ENCODE measurements at places on chromosomes 3 and 15. TPM values are rescaled to one million over a fixed set of nuclear protein-coding genes. Genes with fewer than 3 reads are reported as not detected.

The IL17RE gene
- 12.8 TPM for total RNA-seq

The COL8A1 gene
- total RNA-seq: 211 TPM

The MB21D2 gene
- total RNA-seq: 16.5 TPM

The DUOX1 gene
- 17.8 TPM for total RNA-seq

The CCR3 gene
- total RNA-seq: not detected

The TUSC2 gene
- total RNA-seq: 21.8 TPM

The SCN11A gene
- not detected for total RNA-seq

The TOPBP1 gene
- 42.5 TPM for total RNA-seq

The SPRED1 gene
- 20.3 TPM for total RNA-seq

Data from foreskin keratinocyte (primary cell).